ENCODE measurements at places on chromosomes 1 and 21.

- no peak for DNase-seq
Observed at GRCh38 chr1:165134431-165134830, 222.1 kb downstream of the LMX1A start.

- no peak for DNase-seq
Observed at GRCh38 chr21:41317458-41317857, 857 bp downstream of the FAM3B start.

DNA sequence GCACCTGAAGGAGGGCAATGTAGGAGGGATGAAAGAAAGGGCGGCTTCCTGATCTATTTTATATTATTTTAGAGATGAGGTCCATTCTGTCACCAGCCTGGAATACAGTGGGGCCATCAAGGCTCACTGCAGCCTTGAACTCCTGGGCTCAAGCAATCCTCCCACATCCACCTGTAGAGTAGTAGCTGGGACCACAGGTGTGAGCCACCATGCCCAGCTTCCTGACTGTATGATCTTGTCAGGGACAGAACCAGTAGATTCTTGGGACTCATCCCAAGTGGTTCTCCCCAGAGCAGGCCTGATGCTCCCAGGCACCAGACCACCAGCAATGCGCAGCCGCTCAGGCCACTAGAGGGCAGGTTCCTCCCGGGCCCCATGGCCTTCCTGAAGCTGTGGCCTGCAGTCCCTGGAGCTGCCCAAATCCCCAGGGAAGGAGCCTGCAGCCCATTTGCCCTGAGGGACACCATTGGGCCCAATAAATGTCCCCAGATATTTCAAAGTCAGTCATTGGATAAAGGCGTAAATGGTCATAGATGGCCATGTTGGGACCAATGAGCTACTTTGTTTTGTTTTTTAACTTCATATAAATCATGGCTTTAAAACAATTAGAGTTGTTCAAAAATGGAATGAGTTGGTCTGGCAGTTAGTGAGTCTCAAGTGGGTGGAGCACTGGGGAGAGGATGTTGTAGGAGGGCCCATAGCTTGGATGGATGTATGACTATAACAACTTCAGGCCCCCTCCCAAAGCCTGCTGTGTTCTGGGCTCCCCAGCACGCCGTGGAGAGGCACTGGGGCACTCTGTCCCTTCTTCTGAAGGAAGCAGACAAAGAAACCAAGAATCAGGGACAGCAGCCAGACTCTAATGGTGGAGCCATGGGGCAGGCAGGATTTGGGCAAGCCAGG, 44.7 kb upstream of the GOLT1A start:
- no peak for DNase-seq

- DNase-seq: no peak
Observed at GRCh38 chr21:43811262-43812105, 22.1 kb downstream of the RRP1 start.

GRCh38 chr1:240399381-240399780, 212.6 kb downstream of the GREM2 start:
- peak; percentile 77 for DNase-seq

GRCh38 chr21:46477765-46478164, 19.1 kb downstream of the DIP2A start:
- no peak for DNase-seq

GRCh38 chr1:17117451-17118265, 1.6 kb downstream of the PADI2 start:
- no peak for DNase-seq

DNA sequence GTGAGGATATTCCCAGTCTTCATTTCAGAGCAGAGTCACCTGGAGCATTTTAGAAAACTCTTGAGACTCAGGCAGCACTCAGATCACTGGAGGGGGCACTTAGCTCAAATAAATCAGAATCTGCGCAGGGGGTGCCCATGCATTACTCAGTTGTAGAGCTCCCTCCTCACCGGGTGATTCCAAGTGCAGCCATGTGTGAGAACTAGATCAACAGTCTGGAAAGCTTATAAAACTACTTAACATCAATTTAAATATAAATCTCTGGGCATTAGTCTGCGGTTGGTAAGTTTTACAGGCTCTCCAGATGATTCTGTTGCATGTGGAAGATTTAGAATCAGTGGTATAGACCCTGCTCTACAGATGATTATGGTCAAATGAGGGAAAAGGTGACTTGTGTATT, 128.6 kb downstream of the ST6GALNAC3 start:
- no peak for DNase-seq

- DNase-seq: peak; percentile 58
Observed at GRCh38 chr1:41673378-41673777, 188.9 kb upstream of the EDN2 start.

- no peak for DNase-seq
Observed at GRCh38 chr1:41617336-41617735, 132.9 kb upstream of the EDN2 start.

DNA sequence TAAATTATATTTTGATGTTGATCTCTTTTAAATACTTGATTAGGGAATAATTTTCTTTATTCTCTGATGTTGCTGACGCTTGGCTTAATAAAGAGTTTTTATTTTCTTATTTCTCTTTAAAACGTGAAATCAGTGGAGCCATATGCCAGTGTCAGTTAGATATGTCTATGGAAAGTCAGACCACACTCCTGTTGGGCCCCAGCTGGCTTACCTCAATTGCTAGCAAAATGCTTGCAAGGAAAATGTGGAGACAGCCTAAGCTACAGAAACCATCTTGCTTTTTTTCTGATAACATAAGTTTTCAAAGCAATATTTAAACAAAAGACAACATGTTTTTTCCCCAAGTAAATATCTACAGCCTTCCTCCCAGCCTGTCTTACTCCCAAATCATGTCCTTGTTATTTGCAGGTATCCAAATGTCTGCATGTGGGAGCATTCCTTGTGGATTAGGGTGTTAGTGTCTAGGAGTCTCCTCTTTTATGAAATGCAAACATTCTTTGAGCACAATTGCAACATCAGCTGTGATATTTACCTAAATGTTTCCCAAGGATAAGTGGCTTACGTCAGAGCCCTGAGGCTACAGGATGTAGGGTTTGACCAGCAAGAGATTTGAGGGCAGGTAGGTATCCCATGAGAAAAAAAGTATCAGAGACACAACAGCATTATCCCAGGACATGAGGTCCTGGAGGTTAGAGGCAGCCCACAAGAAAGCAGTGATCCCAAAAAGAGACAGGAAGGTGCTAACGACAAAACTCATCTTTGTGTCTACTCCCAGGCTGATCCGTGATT, 117.2 kb upstream of the KCNJ15 start:
- DNase-seq: no peak

GRCh38 chr1:95249916-95250315, 15.9 kb downstream of the RWDD3 start:
- no peak for DNase-seq

- no peak for DNase-seq
Observed at GRCh38 chr21:34884346-34884929, 164.7 kb downstream of the RUNX1 start.

- DNase-seq: no peak
Observed at GRCh38 chr1:232248276-232248820, 381.6 kb downstream of the SIPA1L2 start.

GRCh38 chr1:183583466-183583865, 6.8 kb downstream of the NCF2 start:
- no peak for DNase-seq

DNA sequence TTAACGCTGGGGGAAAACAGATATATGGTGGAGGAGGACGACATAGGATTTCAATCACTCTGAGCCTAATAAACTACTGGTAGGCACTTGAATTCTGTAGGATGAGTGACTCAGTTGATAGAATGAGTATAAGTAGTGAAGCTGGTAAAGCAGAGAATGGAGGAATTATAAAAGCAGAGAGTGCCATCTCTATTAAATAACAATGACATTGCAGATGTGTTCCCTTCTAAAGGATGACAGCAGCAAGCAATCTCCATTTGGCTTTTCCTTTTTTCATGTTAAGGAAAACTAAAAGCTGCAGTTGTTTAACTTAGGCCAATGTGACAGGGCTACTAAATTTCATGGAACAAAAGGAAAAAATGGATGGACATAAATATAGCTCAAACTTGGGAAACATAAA, 17.5 kb downstream of the ZBTB8OS start:
- no peak for DNase-seq

GRCh38 chr1:41775956-41776585, 142.7 kb downstream of the HIVEP3 start:
- DNase-seq: no peak
